ENCODE measurements at places on chromosomes 7 and 10.

GRCh38 chr10:89215511-89215910 lies 8.4 kb upstream of the CH25H start:
- DNase-seq, result no peak

- no peak for DNase-seq
These were observed 23.5 kb downstream of the STN1 start for GRCh38 chr10:103894441-103894864.

DNA sequence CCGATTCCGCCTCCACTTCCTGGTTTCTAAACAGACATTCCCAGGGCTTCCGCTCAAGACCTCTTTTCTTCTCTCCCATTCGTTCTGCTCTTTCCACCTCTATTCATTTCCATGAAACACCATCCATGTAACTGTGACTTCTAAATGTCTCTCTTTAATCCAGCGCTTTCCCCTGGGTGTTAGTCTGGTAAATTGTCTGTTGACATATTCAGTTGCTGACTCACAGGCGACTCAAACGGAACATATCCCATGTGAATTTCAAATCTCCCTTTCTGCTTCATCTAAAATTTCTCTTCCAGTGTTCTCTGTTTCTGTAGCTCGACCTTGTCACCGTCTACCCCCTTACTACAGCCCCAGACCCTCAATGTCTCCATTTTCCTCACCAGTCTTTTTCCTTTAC lies 119.1 kb downstream of the PFKFB3 start:
- DNase-seq, result no peak

DNA sequence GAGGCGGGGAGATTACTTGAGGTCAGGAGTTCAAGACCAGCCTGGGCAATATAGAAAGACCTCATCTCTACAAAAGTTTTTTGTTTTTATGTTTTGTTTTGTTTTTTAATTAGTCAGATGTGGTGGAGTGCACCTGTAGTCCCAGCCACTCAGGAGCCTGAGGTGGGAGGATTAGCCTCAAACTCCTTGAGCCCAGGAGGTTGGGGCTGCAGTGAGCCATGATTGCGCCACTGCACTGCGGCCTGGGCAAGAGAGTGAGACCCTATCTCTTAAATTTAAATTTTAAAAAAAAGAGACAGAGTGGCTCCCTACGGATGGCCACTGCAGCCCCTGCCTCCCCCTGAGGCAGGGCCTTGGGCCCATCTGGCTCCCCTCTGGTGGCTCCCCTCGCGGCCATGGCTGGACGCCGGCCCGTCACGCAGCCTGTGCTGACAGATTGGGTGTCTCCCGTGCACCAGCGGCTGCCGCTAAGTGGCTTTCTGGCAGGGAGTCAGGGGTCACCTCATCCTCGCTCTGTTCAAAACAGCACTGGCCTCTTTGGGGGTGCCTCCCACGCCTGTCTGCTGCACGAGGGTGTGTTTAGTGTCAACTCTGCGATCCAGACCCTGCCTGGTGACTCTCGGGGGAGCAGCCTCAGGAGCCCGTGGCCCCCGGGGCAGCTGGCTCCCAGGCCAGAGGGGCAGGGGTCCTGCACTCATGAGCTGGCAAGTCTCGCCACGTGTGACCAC lies 44.4 kb upstream of the ELN start:
- DNase-seq, result no peak

DNA sequence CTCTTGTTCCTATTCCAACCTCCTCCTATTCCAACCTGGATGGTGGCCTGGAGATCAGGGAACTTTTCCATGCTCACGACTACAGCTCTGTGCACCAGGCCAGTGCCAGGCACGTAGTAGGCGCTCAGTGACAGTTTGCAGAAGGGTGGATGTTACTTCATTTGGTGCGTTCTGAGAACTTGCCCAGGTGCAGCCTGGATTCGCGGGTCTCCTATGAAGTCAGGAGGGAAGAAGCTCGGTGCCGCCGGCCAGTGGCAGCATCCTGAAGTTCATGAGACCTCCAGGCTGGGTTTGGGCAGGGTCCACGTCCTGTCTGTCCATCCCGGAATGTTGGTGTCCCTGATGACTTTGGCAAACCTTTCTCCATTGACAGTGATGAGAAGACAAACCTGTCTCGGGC lies 21.3 kb downstream of the LHPP start:
- DNase-seq, result no peak
